T-helper 17 cell (primary cell): ENCODE measurements at places on chromosomes 12 and 14. TPM values are rescaled to one million over a fixed set of nuclear protein-coding genes. Genes with fewer than 3 reads are reported as not detected.

DNA sequence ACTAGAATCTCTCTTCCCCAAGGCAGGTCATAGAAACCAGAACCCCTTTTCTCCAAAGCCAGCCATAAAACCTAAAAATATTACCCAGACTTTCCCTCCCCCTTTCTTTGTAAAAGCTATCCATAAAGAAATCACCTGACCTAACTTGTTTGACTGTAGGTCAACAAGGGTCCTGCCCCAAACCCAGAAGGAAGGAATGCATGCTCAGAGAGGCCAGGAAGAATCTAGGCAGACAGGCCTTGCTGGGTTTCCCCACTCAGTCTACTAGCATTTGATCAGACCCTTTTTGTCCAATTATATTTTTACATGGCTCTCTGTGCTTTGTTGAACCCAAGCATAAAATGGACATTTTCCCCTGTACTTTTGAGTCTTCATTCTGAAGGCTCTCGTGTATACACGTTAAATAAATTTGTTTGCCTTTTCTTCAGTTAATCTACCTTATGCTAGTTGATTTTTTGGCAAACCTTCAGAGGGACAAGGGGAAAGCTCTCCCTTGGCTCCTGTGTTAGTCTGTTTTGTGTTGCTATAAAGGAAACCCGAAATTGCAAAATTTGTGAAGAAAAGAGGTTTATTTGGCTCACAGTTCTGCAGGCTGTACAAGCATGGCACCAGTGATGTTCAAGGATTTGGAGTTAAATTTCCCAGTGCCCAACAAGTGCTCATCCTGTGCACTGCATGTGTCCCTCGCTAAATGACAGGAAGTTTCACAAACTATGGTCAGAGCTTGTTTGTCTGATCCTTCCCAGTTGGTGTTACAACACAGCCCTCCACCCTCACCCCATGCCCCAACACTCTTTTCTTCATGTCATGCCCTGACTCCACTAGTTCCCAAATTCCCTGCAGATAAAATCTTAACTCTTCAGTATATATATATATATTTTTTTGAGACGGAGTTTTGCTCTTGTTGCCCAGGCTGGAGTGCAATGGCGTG, 14.2 kb upstream of the RASSF3 start:
- DNase-seq: no peak

- DNase-seq: no peak
Observed at GRCh38 chr12:115046805-115047204, 362.8 kb upstream of the TBX3 start.

GRCh38 chr12:70540996-70541395, 96.2 kb downstream of the PTPRB start:
- DNase-seq: no peak

DNA sequence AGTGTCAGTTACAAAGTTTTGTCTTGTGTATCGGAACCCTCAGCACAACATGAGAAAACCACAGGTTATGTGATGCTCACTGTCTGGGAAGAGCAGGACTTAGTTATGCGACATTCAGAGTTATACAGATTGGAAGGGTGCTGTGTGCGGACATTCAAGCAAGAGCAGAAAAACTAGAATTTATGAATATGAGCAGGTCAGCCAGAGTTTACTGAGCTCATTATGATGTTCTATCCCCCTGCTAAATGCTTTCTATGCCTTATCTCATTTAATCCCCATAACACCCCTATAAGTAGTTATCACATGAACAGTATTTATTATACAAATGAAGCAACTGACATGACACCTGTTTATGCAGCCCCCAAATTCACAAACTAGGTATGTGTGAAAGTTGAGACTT, 1083.2 kb downstream of the FLRT2 start:
- no peak for DNase-seq

- no peak for DNase-seq
Observed at GRCh38 chr12:78540606-78541336, 323.8 kb upstream of the SYT1 start.

DNA sequence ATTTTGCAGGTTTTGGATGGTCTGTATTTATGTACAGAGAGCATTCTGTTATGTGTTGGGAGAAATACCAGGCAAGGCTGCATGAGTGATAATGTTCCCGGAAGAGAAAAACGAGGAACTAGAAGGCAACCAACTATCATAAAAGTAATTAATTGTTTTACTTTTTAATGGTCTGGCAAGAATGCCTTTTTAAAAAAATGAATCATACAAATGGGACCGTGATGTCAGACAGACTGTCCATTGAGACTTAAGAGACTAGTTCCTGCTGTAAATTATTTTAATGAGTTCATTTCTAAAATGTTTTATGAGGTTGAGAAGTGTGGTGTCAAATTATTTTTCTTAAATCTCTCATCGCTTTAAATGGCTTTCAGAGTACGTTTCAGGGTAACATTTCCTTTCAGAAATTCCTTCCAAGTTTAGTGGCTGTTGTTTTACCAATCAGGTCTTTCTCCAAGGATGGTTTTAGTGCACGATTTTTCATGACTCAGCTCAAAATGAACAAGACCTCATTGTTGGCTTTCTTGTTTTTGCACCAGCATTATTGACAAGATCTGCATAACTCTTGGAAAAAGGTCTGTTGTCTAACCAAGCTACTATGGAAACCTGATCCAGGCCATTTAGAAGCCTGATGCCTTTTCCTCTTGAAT, 86.1 kb upstream of the ARHGAP5 start:
- no peak for DNase-seq

FSCB gene
- not detected for total RNA-seq

IL26 gene
- not detected for total RNA-seq

DNA sequence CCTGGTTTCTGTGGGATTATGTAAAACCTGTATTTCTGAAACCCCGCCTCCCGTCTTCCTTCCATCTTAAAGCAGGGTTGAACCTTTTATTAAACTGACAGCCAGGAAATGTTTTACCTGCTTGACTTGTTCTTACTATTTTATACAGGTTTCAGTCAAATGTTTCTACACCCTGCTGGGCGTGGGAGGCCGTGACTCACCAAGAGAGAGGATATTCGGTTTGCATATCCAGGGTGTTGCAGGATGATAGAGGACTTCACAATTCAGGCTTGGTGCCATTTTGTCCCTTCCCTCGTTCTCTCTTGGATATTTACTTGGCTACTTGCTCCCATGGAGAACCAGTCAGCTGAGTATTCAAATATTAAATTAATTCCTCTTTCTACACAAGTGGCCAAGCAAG, 69.7 kb downstream of the ARF6 start:
- DNase-seq: no peak

- no peak for DNase-seq
Observed at GRCh38 chr12:22018860-22019259, 27.2 kb upstream of the CMAS start.

DNA sequence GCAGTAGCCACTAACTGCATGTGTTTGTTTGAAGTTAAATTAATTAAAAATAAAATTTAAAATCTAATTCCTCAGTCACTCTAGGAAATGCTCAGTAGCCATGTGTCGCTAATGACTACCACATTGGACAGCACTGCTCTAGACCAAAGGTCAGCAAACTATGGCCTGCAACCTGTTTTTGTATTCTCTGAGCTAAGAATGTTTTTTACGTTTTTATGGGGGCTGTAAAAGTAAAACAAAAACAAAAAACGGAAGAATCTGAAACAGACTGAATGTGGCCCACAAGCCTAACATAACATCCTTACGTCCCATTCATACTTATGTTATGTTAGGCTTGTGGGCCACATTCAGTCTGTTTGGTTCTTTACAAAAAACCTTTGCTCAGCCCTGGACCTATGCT, 57.8 kb downstream of the LIN52 start:
- DNase-seq: no peak

DNA sequence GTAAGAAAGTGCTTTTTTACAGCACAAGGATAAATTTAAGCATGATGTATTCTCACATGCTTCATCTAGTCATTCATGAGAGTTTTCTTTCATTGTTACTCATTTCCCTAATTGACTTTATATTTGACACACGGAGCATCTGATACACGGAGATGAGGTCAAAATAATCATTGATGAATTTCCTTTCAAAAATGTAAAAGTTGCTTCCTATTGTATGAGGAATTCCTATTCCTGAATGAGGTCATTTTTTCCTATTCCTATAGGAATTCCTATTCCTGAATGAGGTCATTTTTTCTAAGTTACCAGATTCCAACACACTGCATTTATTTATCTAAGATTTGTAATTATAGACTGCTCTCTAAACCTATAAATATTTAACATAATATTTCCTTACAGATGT, 316.7 kb upstream of the KITLG start:
- no peak for DNase-seq

DNA sequence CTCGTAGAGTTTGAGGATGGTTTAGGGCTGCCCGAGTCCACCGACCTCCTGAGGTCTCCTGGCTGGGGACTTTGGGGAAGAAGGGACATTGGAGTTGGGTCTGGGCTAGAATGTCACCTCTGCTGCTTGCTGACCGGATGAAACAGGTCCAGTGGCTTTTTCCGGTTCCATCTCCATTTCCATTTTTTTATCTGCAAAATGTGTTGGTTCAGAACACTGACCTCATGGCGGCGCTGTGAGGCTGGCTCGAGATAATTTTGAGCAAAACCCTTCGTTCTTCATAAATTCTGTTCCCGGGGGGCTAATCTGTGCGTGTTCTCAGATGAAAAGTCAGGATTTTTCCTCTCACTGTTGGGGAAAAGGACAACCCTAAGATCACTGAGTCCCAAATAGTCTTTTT, 11.7 kb upstream of the MYL2 start:
- DNase-seq: no peak

GRCh38 chr12:27971121-27971489, 1.4 kb downstream of the PTHLH start:
- DNase-seq: no peak

DNA sequence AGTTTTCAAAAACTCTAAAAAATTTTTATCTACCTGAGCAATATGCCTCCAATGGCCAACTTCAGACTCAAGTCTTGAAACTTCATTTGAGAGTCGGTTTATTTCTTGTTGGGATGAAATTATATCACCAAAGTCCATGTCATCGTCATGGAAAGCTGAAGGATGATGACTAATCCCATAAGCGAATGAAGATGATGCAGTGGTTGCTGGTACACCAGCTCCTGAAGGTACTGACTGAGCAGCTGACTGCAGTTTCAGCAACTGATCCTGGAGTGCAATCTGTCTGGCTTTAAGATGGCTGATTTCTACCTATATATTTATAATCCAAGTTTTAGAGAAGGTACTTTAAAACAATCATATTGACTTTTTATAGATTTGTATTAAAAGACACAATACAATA, 18.3 kb downstream of the TRIP11 start:
- DNase-seq: no peak

DNA sequence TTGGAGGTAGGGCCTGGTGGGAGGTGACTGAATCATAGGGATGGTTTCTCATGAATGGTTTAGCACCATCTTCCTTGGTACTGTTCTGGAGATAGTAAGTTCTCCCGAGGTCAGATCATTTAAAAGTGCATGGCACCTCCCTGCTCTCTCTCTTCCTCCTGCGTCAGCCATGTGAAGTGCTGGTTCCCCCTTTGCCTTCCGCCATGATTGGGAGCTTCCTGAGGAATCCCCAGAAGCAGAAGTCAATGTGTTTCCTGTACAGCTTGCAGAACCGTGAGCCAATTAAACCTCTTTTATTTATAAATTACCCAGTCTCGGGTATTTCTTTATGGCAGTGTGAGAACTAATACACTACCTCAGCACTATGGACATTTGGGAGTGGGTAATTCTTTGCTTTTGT, 4.8 kb upstream of the LGMN start:
- DNase-seq: no peak

- no peak for DNase-seq
Observed at GRCh38 chr14:73240816-73241480, 3.6 kb downstream of the PAPLN start.

- no peak for DNase-seq
Observed at GRCh38 chr14:102008891-102009290, 44.5 kb downstream of the DYNC1H1 start.

DNA sequence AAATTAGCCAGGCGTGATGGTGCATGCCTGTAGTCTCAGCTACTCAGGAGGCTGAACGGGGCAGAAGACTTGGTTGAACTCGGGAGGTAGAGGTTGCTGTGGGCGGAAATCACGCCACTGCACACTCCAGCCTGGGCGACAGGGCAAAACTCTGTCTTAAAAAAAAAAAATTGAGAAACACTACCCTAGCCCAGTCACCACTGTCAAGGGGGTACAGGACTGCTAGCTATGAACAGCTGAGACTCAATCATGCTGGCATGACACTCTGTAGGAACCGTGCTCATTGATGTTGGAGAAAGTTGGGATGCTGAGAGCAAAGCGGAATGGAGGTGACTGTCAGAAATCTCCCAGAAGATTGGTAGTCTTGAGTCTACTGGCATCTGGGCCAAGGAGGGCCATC, 58.2 kb upstream of the STON2 start:
- DNase-seq: no peak

GRCh38 chr12:101490286-101490920, 15.3 kb downstream of the SPIC start:
- no peak for DNase-seq

LALBA gene
- total RNA-seq: not detected

PSEN1 gene
- 31.6 TPM for total RNA-seq

DNA sequence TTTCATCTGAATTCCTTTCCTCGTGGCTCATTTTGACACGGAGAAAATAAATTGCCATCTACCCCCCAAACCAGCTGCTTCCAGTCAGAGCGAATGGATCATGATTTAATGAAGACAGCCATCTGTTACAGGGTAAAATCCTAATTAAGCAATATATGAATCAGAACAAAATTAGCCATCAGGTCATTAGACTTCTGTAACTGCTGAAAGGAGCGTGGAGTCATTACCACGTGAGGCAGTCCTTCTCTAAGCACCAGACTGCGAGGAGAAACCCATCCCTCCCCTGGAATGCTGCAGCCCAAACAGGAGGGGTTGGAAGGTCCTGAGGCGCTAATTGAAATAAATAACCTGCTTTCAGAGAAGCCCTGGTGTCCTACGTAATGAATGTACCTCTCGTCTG, 51.1 kb upstream of the TCL1A start:
- no peak for DNase-seq

DNA sequence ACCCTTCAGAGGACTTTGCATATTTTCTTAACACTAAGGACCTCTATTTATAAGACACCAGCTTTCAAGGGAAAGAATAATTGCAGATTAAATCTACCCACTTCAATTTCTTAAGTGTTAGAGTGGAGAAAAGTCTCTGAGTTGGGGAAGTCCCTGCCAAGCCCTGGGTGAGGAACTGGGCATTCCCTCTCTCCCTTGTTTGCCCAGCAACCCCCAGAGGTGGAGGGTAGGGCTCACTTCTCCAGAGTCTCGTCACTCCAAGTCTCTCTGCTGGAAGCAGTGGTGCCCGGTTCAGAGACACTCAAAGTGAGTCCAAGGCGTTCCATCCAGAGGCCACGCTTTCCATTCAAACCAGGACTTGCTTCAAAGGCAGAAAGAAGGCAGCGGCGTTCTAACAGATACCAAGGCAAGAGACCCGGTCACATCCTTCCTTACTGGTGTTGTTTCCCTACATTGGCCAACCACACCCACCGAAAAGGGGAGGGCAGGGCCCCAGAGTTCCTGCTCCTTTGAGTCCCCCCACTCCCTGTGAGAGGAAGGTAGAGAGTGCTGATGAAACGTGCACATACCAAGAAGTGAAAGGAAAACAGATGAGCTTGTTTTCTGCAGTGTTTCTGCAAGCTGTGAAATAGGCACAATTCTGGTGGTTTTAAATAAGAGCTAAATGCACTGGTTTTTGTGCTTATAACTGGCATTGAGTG, 6.1 kb upstream of the BDKRB2 start:
- no peak for DNase-seq

- DNase-seq: no peak
Observed at GRCh38 chr14:92832137-92832700, 38.1 kb downstream of the GOLGA5 start.

- DNase-seq: no peak
Observed at GRCh38 chr12:78271546-78271945, 440.9 kb downstream of the NAV3 start.
